ENCODE measurements at places on chromosomes 1 and 21.
A peak's percentile ranks its signal among the peaks of the same experiment; 100 is the strongest.

DNA sequence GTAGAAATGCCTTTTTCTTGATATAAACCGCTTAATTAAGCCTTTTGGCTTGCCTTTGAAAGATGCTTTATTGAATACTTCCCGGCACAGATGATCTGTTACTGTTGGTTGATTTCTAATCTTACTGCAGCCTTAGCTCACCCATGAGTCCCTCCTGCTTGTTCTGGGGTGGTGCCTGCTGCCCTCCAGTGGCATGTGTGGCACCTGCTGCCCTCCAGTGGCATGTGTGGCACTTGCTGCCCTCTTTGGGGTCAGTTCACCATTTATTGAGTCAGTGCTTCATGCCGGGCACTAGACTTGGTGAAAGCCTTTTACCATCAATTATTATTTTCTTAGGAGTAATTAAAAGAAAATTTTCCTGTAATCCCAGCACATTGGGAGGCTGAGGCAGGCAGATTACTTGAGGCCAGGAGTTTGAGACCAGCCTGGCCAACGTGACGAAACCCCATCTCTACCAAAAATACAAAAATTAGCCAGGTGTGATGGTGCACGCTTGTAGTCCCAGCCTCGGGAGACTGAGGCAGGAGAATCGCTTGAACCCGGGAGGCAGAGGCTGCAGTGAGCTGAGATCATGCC lies 54.3 kb downstream of the ADARB1 start:
- peak; percentile 80 for DNase-seq

- no peak for DNase-seq
These were observed 98.7 kb downstream of the WDR4 start for GRCh38 chr21:42780617-42781016.

DNA sequence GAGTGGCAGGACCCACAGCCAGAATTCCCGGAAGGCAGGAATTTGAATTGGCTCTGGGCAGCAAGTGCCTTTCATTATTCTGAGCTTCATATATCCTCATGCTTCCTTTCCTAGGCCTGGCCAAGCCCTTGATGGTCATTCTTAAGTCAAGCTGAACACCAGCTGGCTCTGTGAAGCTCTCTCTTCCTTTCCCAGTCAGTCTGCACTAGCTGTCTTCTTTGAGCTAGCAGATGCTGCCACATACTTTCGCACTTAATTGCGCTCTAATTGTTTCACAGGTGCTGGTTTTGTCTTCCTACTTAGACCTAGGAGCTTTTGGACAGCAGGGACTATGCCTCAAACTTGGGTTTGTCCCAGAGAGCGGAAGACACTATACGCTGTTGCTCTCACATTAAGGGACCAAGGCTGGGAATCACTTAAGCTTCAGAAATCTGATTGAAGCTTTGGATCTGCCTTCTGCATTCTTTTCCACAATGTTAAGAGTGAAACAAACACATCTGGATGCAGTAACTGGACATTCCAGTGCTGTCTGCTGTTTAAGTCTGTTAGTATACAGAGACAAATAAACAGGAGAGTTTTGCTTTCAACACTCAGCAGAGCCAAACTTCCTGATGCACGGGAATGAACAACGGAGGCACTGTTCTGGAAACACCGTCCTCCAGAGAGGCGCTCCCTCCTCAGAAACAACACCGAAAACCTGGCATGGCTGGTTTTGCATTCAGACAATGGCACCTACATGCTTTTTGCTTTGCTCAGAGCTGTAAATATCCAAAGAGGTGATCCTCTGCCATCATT lies 2.2 kb downstream of the TLR5 start:
- peak; percentile 60 for DNase-seq

DNA sequence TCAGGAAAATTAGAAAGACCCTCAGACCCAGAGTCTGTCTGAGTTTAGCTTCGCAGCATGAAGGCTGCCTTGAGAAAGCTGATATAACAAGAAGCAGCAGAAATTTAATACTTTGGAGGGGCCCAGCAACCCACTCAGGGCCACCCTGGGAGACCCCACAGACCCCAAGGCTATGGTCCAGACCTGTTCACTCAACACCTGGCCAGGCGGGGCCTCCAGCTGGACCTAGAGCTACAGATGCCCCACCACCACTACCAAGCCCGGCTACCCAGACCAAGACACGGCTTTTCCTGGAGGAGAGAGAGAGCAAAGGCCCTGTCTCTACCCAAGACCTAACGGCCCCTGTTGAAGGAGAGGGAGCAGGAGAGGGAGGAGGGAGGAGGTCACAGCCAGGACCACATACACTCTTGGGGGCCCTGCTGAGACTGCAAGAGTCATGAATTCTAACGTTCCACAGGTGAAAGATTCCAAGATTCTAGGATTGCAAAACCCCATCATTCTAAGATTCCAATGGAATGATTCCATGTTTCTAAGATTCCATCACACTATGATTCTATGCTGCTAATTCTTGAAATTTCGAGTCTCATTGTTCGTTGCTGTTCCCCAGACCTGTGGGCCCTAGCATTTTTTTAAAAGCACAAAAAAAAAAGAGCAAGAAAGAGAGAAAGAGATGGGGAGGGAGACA lies 53.2 kb downstream of the LACTBL1 start:
- DNase-seq, result peak; percentile 42

GRCh38 chr1:183069562-183070216 lies 46.5 kb downstream of the LAMC1 start:
- DNase-seq, result peak; percentile 34

GRCh38 chr1:161378014-161378413 lies 10.3 kb upstream of the CFAP126 start:
- no peak for DNase-seq

DNA sequence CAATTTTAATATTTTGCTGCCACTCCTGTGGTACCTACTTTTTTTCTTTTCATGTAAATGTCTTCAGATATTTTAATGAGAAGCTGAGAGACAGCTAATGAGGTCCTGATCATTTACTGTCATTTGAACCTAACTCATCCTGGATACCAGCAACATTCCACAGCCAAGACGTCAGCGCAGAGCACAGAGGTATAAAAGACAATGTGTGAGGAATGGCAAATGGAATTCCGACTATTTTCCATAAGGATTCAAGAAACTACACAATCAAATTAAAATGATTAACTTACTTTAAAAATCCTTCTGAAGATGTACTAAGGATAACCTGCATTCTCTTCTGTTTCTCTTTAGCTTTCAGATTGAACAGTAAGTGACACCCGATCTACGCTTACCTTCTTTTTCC lies 38.8 kb downstream of the HEATR1 start:
- DNase-seq, result no peak

- no peak for DNase-seq
These were observed 131.1 kb downstream of the TMEM53 start for GRCh38 chr1:44543064-44543744.

GRCh38 chr1:182337736-182338571 lies 53.6 kb downstream of the GLUL start:
- DNase-seq, result peak; percentile 9

DNA sequence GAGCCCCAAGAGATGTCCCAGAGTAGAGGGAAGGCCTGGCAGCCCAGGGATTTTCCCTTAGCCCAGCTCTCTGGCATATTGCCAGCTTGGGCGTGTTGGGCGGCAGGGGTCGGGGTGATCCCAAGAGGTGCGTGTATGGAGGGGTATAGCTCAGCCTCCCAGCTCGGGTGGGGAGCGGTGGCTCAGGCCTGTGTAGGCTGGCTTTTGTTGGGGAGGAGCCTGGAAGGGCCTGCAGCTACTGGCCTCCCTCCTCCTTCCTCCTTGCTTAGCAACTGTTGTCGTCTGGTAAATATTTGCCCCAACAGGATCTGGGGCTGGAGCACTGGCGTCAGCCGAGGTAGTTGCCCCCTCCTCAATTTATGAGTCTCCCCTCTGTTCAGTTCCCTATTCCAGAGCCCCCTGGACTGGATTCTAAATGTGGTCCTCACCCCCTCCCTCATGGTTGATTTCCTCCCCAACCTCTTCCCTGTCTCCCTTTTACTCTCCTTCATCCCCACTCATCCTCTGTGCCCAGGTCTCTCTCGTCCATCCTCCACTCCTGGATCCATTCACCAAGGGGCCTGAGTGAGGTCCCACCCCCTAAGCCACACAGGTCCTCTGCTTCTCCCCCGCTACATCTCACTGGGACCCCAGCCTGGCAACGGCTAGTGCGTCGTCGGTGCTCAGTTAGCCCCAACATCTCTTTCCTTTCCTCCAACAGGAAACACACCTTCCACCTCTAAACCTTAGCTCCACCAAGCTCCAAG lies 10.3 kb upstream of the LMNA start:
- peak; percentile 95 for DNase-seq

Measured in AG10803 (cell line).